ENCODE measurements at places on chromosomes 7 and 10.

DNA sequence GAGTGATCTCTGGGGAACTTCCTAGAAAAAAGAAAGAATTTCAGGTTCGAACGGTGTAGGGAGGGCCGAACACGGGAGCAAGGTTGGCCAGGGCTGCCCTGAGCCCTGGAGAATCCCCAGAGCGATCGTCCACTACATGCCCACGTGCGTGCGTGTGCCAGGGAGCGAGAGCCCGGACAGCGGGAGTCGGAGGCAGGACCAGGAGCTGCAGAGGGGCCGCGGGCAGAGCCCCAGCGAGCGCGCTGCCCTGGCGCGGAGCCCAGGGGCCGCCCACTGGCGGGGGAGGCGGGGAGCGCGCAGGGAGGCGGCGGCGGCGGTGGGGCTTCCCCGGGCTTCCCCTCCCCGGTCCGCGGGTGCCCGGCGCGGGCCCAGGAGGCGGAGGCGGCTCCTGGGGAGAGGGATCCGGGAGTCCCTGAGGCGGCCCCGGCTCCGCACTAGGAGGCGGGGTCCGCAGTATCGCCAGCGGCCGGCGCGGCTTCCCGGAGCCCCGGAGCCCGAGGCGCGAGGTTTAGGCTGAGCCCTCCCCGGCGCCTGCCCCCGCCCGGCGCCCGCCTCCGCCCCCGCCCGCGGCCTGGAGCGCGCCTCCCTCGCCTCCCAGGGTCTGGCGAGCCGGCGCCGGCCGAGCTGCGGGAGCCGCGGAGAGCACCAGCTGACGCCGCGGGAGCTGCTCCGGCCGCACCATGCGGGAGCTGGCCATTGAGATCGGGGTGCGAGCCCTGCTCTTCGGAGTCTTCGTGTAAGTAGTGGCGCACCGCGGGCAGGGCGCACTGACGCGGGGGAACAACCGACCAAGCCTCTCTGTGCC, at the start of gene PLPP4:
Gene PLPP4 (plus strand): TSS at position 602 of the 805 bp plus-strand sequence. CDS start 79 bp downstream, at position 681.
- no peak for DNase-seq

DNA sequence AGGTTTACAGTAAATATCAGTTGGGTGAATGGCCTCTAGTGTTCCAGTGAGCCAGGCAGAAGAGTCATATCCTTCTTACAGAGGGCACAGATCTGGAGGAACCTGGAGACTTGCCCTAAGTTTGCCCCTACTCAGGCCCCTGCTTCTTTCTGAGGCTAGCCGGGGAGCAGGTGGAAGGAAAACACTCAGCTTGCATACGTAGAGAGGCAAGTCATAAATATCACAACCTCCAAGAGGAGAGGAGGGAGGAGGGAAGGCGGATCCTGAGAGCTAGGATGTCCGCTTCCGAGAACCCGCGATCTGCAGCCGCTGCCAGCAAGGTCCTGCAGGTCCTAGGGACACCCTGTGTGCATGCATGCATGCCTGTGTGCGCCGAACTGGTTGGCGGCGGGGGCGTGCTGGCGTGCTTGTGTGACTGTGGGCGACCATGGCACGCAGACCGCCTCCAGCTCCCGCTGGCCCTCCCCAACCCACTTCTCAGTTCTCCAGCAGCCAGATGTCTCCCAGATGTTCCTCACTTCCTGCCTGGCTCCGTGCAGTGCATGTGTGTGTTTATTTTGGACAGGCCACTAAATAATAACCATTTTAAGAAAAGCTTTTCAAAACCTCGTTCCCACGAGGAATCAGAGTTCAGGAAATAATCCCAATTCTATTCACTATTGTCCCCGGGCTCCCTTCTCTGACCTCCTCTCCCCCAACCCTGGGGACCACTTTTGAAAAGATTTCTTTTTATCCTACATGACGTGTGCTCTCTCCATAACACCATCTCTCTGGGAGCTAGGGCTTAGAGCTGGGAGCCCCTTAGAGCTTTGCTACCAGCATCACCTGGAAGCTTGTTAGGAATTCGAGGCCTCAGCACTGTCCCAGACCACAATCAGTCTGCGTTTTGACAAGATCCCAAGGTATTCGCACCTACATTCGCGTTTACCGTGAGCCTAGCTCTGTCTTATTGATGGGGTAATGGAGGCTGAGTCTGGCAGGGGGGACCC, 32.4 kb downstream of the UNC5B start:
- DNase-seq: no peak

DNA sequence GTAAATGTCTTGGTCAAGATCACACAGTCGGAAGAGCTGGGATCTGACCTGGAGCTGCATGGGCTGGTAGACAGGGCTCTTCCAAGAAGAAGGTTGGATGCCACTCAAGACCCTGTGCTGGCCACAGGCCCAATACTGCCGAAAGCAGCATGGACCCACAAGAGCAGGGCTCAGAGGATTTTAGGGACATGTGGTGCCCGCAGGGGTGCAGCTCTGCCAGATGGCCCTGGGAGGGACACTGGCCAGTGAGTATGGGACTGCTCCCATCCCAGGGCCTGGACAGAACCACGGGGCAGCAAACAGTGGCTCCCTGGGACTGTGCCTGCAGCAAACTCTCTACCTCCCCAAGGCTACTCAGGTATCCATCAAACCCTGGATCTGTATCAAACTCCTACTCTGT, 12.4 kb downstream of the MAT1A start:
- no peak for DNase-seq

DNA sequence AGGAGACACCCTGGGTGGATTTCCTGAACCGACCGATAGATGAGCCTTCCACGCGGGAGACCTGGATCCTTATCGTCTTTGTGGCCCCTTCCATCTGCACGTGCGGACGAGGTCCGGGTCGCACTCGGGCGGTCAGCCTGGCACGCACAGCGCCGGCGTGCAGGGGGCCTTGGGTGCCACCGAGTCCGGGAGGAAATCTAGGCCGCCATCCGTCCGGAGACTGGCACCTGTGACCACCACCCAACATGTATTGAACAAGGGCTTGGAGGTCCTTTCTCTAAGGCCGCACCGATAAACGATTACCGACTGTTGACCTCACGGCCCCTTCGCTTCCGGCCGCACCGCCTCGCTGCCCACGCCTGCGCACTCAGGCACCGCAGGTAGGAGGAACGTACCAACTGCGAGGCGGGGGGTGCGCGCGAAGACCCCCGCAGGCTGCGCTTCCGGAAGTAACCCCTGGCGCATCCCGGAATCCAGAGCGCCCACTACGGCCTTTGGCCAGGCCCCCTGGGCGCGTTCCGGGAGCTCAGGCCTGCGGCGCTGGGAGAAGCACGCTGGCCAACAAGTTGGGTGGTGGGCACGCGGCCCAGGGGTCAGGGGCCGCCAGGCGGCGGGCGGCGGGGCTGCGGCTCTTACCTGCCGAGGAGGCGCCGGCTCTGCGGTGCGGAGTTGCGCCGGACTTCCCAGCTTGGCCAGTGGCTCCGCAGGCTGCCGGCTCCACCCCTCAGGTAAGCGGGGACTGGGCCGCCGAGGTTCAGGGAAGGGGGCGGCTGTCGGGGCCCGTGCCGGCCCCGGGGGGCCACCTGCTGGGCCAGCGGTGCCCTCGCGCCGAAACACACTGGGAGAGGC, at the start of the genes ACTR3C and LRRC61:
Gene ACTR3C (minus strand): TSS at position 713 of the 849 bp plus-strand sequence. CDS start 28,249 bp downstream, outside the sequence.
Gene LRRC61 (plus strand): TSS at position 523 of the 849 bp plus-strand sequence. CDS start 13,507 bp downstream, outside the sequence.
- DNase-seq: no peak

DNA sequence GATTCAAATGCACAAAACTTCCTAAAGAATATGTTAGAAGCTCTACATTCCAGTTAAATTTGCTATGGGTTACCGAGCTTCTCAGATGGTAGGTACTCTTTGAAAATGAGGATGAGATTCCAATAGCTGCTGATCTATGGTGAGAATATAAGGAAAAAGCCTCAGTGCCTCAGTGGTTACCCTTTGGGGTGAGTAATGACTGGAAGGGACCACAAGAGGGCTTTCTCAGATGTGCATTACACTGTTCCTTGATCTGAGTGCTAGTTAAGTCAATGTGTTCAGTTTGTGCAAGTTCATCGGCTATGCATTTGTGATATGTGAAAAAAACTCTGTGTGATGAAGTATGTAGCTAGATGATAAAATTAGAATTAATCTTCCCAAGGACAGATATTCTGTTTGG, 3.5 kb downstream of the NRCAM start:
- DNase-seq: no peak

DNA sequence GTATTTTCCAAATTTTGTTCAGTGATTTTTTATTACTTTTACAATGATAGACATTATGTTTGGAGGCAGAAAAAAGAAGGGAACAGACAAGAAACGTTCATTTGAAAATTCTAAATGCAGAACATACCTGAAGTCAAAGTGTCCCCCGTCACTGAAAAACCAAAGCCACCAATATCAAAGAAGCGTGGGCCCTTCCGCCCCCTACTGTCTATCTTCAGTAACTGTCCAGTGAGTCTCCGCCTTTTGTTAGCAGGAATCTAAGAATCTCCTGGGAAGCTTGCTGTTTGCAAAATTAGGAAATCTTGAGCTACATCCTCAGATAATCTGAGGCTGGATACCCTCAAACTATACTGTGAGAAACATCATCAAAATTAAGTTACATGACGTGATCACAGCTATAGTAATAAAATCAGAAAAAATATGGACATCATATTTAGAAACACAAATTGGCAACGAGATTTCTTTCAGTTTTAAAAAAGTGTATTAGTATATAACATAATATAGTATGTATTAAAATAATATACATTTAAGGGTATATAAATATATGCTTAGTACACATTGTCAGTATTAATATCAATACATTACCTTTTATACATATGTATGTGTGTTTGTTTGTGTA, 169.3 kb upstream of the AKR1E2 start:
- no peak for DNase-seq

GRCh38 chr10:99993701-99994689, 15.8 kb downstream of the DNMBP start:
- DNase-seq: no peak

DNA sequence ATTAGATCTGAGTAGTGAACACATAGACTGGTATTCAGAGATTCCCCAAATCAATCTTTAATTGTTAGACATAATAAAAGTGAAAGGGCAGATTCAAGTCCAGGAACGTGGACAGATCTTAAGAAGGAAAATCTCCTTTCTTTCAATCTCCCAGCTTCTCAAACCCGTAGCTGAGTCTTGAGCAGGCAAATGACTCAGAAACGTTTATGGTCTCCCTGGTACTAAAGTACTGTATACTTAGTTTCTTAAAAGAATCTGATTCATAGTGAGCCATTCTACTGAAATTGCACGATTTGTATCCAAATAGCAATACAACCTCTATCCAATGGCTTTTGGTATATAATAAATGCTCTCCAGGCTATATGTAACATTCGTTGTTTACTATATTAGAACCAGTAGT, 140.4 kb upstream of the RHEB start:
- DNase-seq: no peak

GRCh38 chr10:120744040-120744439, 107.1 kb upstream of the WDR11 start:
- no peak for DNase-seq

- no peak for DNase-seq
Observed at GRCh38 chr7:128855559-128855958, 7.1 kb upstream of the ATP6V1F start.

DNA sequence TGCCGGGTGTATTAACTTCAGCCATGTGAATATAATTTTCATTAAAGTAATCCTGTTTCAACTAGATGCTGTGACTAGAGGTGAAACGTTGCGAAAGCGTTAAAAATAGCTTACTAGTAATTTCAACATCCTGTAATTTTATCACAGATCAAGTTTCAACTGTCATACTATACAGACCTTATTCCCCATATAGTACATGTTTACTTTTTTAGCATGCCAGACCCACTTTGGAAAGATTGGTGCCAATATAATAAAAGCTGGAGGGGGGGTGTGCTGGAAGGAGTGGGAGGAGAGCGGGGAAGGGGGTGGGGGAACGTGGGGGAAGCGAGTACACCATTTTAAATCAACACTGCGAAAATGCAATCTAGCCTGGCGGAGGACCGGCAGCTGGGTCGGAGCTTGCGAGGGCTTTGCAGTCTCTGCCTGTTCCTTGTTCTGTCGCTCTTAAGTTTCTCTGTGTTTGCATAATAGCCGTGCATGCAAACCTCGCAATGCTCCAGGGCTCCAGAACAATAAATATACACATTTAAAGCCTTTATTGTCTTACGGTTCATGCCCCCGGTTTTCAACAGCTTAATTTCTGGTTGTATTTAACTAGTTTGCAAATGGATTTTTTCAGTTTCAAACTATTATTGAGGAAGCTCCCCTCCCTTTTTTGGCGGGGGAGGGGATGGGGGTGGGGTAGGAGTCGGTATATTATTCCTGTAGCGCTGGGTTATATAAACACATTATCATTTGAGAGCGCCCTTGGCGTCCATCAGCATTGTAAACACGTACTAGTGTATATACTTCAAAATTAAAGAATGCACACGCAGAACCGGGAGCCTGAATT, 1.3 kb upstream of the ARID5B start:
- no peak for DNase-seq

GRCh38 chr10:6530211-6530840, 49.8 kb downstream of the PRKCQ start:
- no peak for DNase-seq

DNA sequence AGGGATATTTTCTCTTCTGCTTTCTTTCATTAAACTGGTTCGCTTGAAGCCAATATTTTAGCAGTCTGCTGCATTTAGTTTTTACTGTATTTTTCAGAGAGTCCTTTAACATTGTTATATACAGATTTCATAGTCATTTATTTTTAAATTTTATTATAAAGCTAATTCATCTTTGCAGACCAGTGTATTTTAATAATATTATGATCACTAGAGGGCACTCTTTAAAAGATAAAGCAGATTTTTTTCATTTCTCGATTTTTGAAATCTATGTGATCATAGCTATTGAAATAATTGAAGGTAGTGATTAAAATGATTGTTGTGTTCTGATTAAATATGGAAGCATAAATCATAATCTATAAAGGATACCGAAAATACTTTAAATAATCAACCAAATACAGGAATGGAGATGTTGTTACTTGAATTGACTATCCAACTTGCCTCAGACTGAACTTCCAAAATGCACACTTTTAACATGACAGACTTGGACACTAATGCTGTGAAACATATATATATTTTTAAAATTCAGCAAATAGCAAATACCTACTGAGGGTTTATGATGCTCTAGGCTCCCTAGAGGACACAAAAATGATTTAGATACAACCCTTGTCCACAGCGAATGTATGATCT, 35.2 kb downstream of the ST7 start:
- no peak for DNase-seq

DNA sequence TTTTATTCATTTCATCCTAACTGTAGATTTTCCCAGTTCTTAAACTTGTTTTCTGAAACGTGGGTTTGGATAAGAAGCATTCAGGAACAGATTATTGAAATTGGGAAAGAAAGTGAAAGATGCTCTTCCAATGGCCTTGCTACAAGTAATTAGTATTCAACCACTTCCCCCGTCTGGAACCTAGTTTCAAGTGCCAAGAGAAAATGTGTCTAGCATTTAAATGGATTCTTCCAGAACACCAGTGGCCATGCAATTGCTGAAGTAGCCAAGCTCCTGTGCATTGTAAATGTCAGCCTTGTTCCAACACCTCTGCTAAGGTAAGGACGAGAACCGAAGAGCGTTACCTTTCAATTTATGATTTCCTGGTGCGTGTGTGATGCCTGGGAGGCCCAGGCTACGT, 68.2 kb downstream of the PFKFB3 start:
- DNase-seq: no peak

All from cortex of kidney (tissue), 1 donor.